ENCODE measurements at places on chromosomes 3 and 15. TPM values are rescaled to one million over a fixed set of nuclear protein-coding genes. Genes with fewer than 3 reads are reported as not detected.

DNA sequence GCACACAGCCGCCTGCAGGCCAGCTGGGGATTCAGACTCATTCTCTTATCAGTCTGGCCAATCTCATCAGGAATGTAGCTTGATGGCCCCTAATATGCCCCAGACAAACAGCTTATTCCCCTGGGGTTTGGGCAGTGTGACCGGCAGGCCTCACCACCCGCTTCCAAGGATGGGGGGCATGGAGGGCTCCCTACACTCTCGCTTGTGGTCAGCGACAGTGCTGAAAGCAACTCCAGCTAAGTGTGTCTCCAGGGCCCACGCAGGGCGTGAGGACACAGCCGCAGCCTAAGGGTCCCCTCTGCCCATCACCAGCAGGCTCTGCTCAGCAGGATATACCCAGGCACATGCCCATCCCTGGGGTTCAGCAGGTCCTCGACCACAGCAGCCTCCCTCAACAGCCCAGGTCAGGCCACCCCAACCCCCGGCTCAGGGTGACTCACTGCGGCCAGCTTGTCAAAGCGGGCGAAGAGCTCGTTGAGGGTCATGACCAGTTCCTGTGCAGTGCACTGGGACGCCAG, 116.7 kb downstream of the ADCY5 start:
- H3K36me3 ChIP-seq: no peaks in the 10 kb centered on the region
- no peak overlapping the region for H3K27ac ChIP-seq
- H3K4me3 ChIP-seq: no peak overlapping the region
- peaks cover 4% of the 10 kb centered on the region for H3K4me1 ChIP-seq
- DNase-seq: no peak

DNA sequence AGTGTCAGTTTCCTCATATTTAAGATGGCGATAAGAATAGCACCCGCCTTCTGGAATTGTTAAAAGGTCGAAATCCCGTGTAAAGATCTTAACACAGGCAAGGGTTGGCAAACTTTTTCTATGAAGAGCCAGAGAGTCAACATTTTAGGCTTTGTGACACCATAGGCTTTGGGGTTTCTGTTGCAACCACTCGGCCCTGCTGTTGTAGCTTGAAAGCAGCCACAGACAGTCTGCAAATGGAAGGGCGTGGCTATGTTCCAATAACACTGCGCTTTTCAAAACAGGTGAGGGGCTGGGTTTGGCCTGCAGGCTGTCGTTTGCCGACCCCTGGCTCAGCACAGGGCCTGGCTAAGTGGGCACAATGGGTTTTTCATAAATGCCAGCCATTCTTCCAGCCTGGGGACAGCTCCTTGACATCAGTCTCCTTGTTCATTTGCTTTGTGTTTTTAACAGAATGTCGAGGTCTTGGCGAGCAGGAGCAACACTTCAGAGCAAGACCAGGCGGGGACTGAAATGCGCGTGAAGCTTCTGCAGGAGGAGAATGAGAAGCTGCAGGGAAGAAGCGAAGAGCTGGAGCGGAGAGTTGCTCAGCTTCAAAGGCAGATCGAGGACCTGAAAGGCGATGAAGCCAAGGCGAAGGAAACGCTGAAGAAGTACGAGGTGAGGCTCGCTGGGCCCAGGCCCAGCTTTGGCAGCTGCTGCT, 75.2 kb upstream of the MYZAP start:
- H3K4me1 ChIP-seq: no peaks in the 10 kb centered on the region
- DNase-seq: no peak
- H3K36me3 ChIP-seq: no peaks in the 10 kb centered on the region
- no peak overlapping the region for H3K27ac ChIP-seq
- no peaks in the 10 kb centered on the region for H3K27me3 ChIP-seq

DNA sequence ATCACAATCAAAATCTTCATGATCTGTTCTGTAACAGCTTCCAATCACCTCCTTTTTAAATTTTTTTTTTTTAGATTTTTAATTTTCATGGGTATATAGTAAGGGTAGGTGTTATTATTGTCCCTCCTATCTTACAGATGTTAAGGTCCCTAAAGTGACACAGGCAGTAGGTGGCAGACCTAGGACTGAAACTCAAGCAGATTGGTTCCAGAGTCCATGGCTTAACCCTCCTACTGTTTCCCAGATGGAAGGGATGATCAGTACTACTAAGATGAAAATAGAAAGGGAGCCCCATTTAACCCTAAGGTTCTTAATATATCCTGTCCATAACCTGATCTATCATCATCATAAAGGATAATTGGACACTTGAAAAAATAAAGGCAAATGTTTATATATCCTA, 57.1 kb downstream of the CHAC1 start:
- no peaks in the 10 kb centered on the region for H3K4me1 ChIP-seq
- H3K27ac ChIP-seq: no peak overlapping the region
- H3K4me3 ChIP-seq: no peak overlapping the region
- DNase-seq: no peak
- H3K36me3 ChIP-seq: peaks cover 31% of the 10 kb centered on the region

The KCNAB1 gene
- total RNA-seq: 0.17 TPM

The CHRD gene
- total RNA-seq: not detected

The HACD2 gene
- total RNA-seq: 19.8 TPM

The SGO1 gene
- 2.1 TPM for total RNA-seq
